ENCODE measurements at places on chromosomes 1 and 21.

DNA sequence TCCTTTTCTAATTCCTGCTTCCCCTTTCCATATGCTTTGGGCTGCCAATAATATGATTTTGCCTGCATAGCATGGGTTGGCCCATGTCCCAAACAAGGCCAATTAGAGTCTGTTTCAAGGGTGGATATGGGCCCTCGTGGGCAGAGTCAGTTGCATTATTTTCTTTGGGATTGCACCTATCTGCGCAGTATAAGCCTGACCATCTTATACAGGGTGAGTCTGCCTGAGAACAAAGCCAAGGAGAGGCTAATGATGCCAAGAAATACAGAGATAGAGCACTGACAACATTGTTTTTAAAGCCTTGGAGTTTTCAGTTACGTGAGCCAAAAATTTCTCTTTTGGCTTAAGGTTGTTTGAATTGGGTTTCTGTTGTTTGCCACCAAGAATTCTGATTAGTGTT is 18.6 kb downstream of the OVAAL start:
- no peak for DNase-seq

- DNase-seq: no peak
These were observed 717.5 kb downstream of the RWDD3 start for GRCh38 chr1:95951371-95952102.

GRCh38 chr21:35090403-35090802 is 41.3 kb upstream of the RUNX1 start:
- DNase-seq: no peak

DNA sequence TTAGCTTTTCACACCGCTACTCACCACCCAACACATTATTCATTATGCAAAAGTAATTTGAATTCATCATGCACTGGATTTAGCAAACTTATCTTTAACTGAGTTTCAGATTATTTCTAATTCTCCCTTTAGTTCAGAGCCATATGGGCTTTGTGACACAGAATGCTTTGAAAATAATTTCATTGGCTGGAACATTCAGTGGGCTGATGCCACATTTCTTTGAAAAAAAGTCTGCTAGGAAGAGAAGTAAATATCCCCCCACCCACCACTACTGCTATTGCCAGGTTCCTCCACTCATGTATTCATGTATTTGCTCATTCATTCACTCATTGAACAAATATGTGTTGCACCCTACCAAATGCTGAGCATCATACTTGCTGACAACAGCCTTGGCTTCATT is 280.5 kb downstream of the DSCAM start:
- DNase-seq: no peak

GRCh38 chr1:6673816-6674398 is 27.7 kb downstream of the DNAJC11 start:
- DNase-seq: no peak

GRCh38 chr1:163315773-163316374 is 5.9 kb upstream of the NUF2 start:
- DNase-seq: no peak

DNA sequence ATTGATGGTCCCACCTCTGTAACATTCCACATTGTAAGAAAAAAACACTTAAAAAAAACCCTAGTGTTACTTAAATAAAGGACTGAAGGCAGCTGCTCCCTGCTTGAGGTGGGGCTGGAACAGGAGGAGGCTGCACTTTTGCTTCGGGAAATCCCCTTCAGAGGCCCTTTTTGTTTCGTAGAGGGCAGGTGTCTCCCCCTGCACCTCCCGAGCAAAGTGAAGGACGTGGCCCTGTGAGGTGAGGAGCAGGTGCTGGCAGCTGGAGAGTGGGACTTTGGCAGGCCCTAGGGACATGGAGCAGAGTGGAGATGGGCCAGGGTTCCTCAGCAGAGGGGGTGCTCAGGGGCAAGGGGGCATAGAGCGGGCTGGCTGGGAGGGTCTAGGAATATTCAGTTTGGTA is 33.4 kb upstream of the WNT4 start:
- peak; percentile 17 for DNase-seq

DNA sequence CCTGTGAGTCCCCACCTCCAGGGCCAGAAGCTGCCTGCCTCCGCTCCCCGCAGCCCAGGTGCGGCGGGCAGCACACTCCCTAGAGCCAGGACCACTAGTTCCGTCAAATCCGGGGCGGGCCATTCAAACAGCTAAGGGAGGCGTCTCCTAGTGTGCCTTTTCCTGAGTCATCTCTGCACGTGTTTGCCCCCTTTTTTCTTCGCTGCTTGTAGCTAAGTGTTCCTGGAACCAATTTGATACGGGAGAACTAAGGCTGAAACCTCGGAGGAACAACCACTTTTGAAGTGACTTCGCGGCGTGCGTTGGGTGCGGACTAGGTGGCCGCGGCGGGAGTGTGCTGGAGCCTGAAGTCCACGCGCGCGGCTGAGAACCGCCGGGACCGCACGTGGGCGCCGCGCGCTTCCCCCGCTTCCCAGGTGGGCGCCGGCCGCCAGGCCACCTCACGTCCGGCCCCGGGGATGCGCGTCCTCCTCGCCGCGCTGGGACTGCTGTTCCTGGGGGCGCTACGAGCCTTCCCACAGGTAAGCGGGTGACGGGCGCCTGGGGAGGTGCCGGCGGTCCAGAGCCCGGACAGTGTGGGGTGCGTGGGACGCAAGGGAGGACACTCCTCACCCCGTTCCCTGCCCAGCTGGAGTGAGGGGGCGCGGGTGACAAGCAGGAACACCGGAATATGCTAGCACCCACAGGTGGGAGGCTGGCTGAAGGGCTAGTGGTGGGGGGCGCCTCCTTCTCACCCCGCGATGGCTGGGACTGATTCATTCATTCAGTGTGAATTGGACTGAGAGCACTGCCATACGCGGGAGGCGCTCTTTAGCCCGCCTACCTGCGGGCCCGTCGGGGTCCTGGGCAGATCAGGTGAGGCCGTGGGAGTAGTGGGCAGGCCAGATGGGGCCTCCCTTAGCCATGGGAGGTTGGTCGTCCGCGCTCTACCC is at the start of gene TNFRSF8:
Gene TNFRSF8 (plus strand): TSS at position 163 of the 932 bp plus-strand sequence. CDS start 296 bp downstream, at position 459.
- DNase-seq: no peak

- no peak for DNase-seq
These were observed 178.2 kb downstream of the DSCAM start for GRCh38 chr21:40668555-40669275.

DNA sequence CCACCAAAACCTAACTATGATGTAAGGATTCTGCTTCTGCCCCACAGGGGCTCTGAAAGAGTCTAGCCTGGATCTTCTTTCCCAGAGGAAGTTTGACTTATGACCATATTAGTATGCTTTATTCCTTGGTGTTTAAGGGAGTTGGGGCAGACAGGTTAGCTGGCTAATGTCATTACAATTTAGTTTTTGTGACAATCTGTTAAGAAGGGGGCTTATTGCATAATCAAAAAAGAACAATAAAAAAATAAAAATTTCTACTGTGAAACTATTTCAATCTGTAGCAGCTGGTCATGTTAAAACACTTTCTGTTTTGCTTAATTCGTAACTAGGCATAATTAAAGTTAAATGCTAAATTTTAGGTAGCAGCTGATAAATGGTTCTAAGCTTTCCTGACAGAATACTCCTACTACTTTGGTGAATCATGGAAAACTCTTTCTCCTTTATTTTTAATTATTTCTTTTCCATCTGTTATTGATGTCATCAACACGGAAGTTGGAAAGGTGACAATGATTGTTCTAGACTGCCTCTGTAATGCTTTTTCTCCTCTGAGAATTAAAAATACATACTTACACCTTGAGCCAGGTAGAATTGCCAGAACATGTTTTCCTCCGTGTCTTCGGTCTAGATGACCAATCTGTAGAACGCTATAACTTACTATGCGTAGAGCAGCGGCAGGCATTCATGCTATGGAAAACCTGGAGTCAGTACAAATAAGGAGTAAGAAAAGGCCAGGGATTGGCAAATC is 18.6 kb downstream of the DYRK3 start:
- DNase-seq: no peak

DNA sequence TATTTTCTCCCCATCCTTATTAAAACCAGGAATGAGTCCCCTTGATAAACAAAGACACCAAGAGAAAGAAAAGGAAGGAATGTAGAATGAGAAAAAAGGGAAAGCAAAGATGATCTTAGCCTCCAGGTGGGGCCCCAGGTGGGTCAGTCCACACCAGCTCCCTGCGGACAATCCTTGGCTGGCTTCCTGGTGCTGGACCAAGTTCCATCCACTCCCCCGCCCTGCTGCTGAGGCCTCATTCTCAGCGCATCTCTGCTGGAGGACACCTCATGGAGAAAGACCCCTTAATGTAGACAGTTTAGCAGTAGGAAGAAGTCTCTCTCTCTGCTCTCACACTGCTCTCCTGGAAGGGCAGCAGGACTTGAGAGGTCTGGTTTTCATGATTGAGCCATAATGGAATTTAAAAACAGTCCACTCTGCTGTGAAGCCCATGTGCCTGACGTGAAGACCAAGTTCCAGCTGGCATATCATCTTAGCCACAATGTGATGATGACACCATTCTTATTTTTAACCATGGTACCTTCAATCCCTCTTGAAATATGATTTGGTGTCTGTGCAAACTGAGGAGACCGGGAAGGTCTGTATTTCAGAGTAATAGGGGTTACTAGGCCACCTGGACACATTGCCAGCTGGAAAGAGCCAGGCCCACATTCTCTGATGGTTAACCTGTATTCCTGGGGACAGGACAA is 83.1 kb downstream of the WLS start:
- no peak for DNase-seq

GRCh38 chr1:175783126-175783722 is 39.8 kb upstream of the TNR start:
- DNase-seq: no peak

DNA sequence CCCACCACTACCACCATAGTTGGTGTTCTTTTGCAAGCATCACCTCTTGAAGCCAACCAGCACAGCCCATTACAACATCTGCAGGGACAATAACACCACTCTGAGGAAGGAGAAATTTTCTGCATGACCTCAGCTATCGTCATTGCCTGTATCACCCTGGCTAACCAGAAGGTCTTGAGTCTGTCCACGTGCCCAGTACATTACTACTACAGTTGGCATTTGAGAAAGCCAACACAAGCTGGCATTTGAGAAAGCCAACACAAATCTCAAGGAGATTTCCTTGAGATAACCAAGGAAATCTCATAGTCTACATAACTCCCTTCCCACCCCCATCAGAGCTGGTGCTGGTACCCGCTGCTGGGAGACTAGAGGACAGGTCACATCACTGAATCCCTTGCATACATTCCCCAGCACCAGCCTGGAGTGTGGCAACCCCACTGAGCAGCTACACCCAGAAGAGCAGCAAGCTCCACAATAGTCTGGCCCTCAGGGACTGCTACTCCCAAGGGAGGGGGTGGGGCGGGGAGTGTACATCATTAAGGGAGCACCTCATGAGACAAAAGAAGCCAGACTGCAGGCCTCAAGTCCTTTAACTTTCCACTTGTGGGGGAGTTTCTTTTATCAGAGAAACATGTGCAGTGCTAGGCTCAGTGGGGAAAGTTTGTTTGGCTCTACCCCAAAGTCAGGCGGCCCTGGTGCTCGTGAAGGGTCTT is 46.0 kb upstream of the GUCA2A start:
- no peak for DNase-seq

DNA sequence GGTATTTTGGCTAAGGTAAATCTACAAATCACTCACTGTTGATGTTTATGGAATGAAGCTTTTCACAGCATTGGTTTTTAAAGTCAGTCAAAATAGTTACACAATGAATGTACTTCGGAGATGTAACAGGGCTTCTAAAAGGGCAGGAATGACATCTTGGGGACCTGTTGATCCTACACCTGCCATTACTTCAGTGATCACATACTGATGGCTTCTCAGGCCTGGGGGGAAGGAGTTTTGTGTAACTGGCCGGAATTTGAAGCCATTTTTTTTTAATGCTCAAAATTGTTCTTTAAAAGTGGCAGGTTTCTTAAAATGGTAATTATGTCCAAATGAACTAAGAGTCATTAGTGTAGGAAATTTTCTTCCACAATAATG is 11.2 kb downstream of the RPL5 start:
- no peak for DNase-seq

GRCh38 chr1:101769520-101769919 is 227.2 kb downstream of the OLFM3 start:
- DNase-seq: no peak

DNA sequence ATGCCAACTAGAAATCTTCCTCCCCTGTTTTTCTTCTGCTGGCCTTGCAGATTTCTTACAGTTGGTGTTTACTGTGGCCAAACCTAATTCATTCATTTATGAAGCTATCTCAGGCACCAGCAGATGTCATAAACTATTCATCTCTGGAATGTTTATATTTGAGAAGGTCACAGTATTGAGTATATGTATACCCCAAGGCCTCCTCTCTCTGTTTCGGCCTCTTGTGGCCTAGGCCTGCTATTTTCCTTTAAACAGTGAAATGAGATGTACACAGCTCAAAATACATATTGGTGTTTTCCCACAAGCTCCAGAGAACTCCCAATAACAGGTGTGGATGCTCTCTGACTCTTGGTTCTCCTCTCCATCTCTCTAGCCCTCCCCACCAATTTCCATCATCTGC is 520.7 kb upstream of the CAMK1G start:
- no peak for DNase-seq

- no peak for DNase-seq
These were observed 200.6 kb downstream of the SMYD3 start for GRCh38 chr1:246306415-246307037.

DNA sequence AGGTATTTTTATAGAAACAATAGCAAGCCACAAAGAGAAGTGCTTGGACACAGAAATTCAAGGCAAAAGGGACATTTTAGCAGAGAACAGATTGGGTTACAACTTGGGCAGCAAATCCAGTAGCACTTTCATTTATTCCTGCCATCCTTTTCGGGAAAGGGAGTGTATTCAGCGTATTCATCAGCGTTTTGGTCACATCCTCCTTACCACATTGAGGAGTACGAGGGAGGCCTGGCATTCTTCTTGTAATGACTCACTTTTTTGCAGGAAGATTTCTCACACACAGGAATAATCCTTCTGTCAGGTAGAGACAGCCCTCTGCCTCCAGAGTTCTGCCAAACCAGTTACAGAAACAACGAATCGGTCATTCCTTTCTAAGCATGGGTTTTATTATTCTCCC is 18.1 kb upstream of the FAM78B start:
- DNase-seq: no peak

DNA sequence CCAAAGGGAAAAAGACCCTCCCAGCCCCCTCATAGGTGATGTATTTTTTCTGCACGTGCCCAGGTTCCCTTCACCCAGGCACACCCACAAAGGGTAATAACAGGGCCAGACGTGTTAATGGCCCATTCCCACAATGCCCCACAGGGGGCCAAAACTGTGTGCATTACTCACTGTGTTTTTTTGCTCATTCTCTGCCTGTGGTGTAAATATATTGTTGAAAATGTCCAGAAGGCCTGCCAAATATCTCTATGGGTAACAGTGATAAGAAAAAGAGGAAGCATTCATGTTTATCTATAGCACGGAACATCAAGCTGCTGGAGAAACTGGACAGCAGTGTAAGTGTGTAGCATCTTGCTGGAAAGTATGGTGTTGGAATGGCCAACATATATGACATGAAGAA is 21.9 kb downstream of the RHEX start:
- DNase-seq: no peak

- no peak for DNase-seq
These were observed 13.1 kb upstream of the ZRANB2 start for GRCh38 chr1:71093938-71094337.

Measured in NCI-H2029 treated with DMSO at 0.1 percent for 48 hours (cell line).